ENCODE measurements at places on chromosomes 7 and 10.
A peak's percentile ranks its signal among the peaks of the same experiment; 100 is the strongest.

DNA sequence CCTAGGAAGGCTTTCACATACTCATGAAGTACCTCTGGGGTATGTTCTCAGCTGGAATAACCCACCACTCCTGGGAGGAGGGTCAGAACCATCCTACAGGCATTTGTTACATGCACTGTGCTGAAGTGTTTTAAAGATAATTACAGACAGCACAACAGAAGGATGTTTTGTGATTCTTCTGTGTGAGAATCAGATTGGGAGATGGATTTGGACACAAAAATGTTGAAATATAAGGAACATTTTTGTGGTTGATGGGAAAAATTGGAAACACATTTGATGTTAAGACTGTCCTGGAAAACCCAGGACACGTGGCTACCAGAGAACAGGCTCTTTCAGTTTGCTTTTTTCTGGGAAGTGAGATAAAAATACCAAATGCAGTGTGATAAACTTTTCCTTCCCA, 61.4 kb downstream of the BICC1 start:
- no peak for DNase-seq

- no peak for DNase-seq
These were observed 153.9 kb downstream of the CDH23 start for GRCh38 chr10:71550628-71551027.

DNA sequence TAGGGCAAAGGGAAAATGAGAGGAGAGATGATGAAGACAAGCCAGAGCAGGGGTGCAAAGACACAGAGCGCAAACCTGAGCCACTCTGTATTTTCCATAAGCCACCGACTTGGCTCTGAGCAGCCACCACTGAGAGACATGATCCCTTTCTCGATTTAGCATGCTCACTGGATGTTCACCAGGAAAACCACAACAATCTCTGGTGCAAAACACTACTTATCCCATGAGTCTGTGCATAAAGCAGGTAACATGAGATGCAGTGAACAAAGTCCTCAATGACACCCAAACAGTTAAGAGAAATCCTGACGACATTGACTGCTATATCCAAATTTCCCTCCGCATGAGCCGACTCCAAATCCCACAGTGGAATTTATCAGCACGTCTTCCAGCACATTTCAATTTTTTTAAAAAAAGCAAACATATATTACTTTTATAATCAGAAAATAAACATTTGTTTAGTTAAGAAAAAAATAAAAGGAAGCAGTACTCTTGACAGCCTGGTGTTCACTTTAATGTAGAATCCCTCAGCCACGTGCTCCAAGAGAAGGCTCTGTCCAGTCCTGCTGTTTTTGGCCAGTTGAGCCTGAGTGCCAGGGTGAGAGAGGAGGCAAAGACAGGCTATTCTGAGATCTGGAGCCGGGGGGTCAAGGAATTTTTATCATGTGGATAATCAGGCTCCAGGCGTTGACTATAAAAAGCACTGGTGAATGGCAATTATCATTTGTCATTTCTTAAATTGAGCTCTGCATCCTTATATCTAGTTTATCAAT, 238.4 kb downstream of the KCNMA1 start:
- no peak for DNase-seq

DNA sequence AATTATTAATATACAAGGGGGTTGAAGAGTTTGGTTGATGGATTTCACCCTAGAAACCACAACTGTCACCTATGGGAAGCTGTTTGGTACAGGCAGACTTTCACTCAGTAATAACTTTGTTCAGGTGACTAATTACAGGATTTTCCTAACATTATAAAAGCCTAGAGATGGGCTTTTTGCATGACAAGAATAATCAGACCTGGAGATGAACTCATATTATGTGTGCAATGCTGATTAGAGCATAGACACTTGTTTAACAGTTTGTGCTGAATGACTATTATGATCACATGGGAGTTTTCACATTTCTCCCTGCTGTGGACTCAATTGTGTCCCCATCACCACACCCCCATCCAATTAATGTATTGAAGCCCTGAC, 90.2 kb upstream of the STEAP4 start:
- DNase-seq, result no peak

GRCh38 chr10:51425431-51425830, 274.0 kb downstream of the CSTF2T start:
- no peak for DNase-seq

DNA sequence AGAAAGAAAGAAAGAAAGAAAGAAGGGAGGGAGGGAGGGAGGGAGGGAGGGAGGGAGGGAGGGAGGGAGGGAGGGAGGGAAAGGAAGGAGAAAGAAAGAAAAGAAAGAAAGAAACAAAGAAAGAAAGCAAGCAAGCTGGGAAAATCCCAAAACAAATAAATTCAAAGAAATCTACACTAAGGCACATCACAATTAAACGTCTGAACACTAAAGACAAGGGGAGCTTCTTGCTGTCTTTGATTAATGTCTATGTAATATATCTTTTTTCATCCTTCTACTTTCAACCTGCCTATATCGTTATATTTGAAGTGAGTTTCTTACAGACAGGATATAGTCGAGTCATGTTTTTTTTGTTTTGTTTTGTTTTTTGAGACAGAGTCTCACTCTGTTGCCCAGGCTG, 28.3 kb upstream of the EBF3 start:
- DNase-seq, result no peak

- DNase-seq, result no peak
These were observed 715.4 kb upstream of the NRP1 start for GRCh38 chr10:34049887-34050286.

GRCh38 chr7:73933091-73933490, 72.1 kb downstream of the TMEM270 start:
- DNase-seq, result no peak

GRCh38 chr7:159271781-159272180, 127.1 kb upstream of the VIPR2 start:
- no peak for DNase-seq

DNA sequence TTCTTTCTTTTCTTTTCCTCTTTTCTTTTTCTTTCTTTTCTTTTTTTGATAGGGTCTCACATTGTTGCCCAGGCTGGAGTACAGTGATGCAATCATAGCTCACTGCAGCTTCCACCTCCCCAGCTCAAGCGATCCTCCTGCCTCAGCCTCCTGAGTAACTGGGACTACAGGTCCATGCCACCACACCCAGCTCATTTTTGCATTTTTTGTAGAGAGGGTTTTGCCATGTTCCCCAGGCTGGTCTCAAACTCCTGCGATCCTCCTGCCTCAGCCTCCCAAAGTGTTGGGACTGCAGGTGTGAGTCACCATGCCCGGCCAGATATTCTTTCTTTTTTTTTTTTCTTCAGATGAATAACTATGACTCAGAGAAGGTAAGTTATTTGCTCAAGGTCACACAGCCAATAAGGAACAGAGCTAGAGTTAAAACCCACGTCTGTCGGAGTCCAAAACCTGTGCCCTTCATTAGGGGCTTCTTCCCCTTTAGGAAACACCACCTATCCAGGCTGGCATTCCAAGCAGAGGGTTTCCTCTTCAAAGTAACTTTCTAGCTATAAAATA, 28.1 kb upstream of the DNMBP start:
- DNase-seq, result no peak

DNA sequence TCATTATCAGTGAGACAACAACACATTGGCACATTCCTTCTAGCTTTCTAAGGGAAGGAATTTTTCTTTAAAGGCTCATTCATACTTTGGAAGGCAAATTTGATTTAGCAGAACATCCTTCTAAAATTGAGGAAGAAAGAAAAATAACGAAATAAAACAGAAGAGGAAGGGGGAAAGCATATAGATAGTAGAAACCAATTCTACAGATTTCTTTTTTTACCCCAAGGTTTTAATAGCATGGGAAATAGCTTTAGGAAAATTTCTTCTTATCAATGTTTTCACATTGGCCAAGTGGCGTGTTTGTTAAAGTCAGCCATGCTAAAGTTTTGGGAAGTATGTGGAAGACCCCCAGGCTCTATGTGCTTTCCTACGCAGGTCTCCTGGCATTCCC, 35.7 kb downstream of the MACROH2A2 start:
- DNase-seq, result no peak

- DNase-seq, result no peak
These were observed 79.5 kb downstream of the FAM185A start for GRCh38 chr7:102828286-102828685.

GRCh38 chr10:14322526-14323188, 8.1 kb downstream of the FRMD4A start:
- DNase-seq, result no peak

DNA sequence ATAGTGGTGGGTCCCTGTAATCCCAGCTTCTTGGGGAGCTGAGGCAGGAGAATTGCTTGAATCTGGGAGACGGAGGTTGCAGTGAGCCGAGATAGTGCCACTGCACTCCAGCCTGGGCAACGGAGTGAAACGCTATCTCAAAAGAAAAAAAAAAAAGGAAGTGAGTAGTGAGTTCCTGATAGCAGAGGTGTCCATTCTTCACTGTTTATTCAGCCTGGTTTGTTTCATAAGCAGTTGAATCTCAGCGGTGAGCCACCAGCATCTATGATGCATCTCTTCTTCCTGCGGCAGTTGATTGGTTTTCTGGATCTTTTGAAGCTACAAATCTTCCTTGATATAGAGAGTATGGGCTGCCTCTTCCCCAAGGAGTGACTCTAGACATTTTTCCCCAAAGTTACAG, 316.1 kb upstream of the MTPN start:
- no peak for DNase-seq

DNA sequence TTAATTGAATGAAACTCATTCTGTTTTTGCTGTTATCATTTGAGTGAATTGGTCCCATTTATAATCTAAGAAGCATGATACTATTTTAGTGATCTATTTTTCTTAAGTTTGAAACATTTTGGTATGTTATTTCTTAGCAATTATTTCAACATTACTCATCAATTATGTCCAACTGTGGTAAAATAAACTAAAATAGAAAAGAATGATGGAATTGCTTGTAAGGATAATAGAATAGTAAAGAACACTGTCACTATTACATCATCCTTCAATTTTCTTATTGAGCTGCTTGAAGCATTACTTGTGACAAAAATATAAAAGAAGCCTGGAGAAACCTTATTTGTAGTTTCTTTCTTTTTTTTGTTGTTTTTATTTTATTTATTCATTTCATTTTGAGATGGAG, 42.4 kb downstream of the ZNF487 start:
- no peak for DNase-seq

DNA sequence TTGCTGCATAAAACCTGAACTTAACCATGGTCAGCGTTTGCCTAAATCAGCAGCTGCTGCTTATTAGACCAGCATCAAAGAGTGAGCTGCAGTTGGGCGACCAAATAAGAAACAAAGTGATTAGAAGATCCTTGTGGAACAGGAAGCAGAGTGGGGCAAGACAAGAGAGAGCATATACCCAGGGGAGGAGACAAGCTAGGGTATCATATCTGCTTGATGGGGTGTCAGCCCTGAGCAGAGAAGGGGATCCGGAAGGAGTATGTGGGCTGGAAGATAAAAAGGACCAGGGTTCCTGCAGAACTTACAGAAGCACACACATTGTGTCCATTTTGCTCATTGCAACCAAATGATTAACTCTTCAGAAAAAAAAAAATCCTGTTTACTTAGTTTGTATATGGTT, 213.6 kb downstream of the CELF2 start:
- no peak for DNase-seq

- DNase-seq, result no peak
These were observed 251.9 kb upstream of the PTER start for GRCh38 chr10:16184906-16185305.

- no peak for DNase-seq
These were observed 89.8 kb downstream of the ARL4A start for GRCh38 chr7:12777257-12777656.

DNA sequence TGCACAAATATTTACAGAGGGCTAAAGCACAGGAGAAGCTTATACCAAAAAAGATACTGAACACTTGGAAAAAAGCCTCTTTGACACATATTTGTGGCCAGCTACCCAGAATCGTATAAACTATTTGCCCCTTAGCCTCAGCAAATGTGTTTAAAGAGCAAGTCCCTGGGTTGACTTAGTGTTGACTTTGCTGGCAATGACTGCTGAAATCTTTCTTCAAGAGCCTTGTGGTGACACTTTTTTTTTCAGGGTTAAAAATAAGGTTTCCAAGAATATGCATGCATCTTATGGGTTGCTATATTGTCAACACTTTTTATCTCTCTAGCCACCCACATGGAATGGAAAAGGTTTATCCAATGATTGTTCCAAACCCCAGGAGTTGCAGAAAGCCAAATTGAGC, 14.9 kb upstream of the PLEKHS1 start:
- no peak for DNase-seq

DNA sequence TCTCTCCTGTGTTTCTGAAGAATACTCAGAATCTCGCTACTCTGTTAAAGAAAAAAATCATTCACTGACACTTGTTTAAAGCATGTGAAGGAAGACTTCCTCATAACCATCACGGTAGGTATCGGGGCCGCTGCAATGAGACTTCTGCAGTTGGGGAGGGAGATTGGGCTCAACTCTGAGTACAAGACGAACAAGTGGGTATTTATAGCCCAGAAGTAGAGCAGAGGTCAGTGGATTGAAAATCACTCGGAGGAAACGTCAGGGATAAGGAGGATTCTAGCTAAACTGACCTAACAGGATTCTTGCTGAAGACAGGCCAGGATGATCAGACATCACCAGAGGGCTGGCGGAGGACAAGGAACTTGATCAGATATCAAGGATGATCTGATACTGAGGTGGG, 33.3 kb downstream of the ITPRIP start:
- no peak for DNase-seq

DNA sequence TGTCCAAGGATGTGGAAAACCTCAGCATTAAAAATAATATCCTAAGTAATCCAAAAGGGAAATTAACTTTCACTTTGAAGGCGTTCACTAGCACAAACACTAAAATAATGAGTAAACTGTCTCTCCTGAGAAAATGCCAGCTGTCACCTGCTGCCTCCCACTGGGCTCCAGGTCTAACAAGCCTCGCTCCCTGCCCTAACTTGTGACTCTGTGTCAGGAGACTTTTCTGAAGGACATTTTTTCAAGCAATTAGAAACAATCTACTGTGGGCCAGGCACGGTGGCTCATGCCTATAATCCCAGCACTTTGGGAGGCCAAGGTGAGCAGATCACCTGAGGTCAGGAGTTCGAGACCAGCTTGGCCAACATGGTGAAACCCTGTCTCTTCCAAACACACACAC, 72.8 kb upstream of the GLCCI1 start:
- no peak for DNase-seq

GRCh38 chr7:94425546-94425945, 30.9 kb downstream of the COL1A2 start:
- DNase-seq, result no peak

DNA sequence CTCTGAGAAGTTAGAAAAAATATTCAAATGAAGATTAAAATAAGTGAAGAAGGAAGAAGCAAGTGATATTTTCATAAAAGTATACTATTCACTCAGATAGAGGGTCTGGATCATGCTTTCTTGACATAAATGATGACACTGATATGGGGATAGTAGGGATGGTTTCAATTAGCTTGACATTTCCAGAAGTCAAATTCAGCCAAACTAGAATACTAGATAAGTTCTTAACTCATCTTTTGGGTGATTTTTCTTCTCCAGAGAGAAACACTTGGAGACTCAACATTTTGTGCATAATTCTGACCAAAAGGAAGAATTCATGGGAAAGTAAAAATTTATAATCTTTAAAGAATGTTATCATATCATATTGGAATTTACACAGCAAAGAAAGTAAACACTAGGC, 152.0 kb upstream of the LRGUK start:
- no peak for DNase-seq

- peak; percentile 65 for DNase-seq
These were observed 493 bp downstream of the ZMIZ2 start for GRCh38 chr7:44748948-44749731.

GRCh38 chr7:33200282-33200681, 70.9 kb downstream of the BBS9 start:
- no peak for DNase-seq

- no peak for DNase-seq
These were observed 67.7 kb downstream of the ZMIZ1 start for GRCh38 chr10:79136236-79137005.
